ENCODE measurements at places on chromosomes 5 and 9.
A peak's percentile ranks its signal among the peaks of the same experiment; 100 is the strongest.

- DNase-seq, result no peak
These were observed 305.9 kb upstream of the ITGA1 start for GRCh38 chr5:52481851-52482250.

DNA sequence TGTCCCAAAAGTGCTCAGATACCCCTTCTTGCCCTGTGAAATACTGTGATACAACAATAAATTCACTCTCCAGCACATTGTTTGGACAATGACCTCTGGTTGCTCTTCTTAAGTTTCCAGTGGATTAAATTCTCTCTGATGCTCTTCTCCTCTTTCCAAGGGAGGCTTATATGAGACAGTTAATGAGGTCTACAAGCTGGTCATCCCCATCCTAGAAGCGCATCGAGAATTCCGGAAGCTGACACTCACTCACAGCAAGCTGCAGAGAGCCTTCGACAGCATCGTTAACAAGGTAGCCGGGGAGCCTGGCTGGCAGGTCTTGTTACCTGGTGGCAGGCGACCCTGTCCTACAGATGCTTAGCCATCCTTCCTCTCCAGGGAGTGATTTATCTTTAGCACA, 226.5 kb downstream of the DOCK8 start:
- no peak for DNase-seq

- peak; percentile 4 for DNase-seq
These were observed 1.8 kb upstream of the INIP start for GRCh38 chr9:112719696-112720095.

- DNase-seq, result peak; percentile 11
These were observed 41.9 kb upstream of the SAP30L start for GRCh38 chr5:154403776-154404387.

GRCh38 chr9:98057138-98057799, 737 bp downstream of the NANS start:
- peak; percentile 28 for DNase-seq
